ENCODE measurements at places on chromosomes 7 and 10. TPM values are rescaled to one million over a fixed set of nuclear protein-coding genes. Genes with fewer than 3 reads are reported as not detected.

The PLXDC2 gene
- total RNA-seq: 19.4 TPM

The MACROH2A2 gene
- total RNA-seq: 17.6 TPM

The DPYSL4 gene
- total RNA-seq: 23.9 TPM

The ODAD2 gene
- total RNA-seq: 6.5 TPM

DNA sequence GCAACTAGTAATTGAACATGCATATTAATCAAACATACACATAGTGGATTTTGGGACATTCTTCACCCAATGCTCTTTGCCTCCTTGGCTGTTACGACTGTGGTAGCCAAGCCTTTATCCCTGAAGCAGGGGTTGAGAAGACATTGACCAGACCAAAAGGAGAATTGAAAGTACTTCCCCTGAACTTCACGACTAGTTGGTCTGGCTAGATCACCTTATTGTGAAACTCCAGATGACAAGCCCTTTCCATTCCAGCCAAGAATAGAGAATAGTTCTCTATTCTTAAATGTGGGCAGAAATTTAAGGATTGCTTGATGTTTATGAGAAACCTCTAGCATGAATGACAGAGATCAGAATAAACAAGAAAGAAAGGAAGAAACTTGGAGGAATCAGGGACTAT is 97.0 kb downstream of the LRMDA start:
- DNase-seq: no peak

DNA sequence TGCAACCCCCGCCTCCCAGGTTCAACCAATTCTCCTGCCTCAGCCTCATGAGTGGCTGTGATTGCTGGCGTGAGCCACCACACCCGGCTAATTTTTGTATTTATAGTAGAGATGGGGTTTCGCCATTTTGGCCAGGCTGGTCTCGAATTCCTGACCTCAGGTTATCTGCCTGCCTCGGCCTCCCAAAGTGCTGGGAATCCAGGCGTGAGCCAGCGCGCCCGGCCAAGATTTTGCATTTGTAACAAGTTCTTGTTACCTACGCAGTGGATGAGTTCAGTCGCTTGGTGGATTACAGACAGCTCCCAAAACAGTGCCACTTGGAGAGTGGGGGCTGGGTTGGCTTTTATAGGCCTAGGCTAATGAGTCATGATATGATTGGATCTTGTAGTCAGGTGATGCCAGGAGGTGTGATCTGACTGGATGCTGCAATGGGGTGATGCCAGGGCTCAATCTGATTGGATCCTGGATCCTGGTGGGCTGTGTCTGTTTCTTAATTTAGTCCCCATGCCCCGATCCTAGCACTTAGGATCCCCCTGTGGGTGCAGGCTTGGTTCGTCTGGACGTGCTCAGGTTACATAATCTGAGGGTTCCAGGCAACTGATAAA is 20.3 kb downstream of the SBDS start:
- DNase-seq: peak; percentile 48

The NKX1-2 gene
- total RNA-seq: 37.0 TPM

The C10orf67 gene
- total RNA-seq: not detected

DNA sequence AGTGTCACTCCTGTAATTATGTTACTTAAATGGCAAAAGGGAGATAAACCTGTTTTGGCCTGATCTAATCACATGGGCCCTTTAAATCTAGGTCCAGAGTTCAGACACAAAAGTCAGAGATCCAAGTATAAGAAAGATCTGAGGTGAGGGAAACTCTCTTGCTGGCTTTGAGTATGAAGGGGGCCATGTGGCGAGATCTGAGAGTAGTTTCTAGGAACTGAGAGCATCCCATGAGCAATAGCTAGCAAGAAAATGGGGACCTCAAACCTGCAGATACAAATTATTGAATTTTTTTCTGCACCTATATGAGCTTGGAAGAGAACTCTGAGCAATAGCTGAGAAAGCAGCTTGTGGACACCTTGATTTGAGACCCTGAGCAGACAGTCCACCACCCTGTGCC is 27.6 kb downstream of the ANKRD7 start:
- DNase-seq: no peak

GRCh38 chr10:121240556-121240955 is 357.7 kb downstream of the FGFR2 start:
- DNase-seq: no peak

- DNase-seq: no peak
Observed at GRCh38 chr10:34098821-34099567, 716.1 kb downstream of the PARD3 start.

DNA sequence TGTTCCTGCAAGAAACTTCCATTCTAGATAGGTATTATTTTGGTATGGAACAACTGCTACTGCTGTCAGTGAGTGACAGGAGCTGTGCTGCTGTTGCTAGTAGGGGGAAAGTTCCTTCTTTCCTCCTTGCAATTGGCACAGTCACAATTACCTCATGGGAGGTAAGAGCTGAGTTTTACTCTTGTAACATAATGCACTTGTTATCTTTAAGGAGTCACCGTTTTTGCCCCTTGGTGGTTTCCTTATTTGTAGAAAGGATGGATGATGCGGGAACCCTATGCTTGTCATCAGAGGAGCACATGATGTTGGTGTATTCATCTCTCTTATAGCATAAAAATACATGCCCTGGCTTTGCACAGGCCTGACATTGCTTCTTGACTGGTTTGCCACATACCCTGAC is 234.7 kb upstream of the NPY start:
- no peak for DNase-seq

DNA sequence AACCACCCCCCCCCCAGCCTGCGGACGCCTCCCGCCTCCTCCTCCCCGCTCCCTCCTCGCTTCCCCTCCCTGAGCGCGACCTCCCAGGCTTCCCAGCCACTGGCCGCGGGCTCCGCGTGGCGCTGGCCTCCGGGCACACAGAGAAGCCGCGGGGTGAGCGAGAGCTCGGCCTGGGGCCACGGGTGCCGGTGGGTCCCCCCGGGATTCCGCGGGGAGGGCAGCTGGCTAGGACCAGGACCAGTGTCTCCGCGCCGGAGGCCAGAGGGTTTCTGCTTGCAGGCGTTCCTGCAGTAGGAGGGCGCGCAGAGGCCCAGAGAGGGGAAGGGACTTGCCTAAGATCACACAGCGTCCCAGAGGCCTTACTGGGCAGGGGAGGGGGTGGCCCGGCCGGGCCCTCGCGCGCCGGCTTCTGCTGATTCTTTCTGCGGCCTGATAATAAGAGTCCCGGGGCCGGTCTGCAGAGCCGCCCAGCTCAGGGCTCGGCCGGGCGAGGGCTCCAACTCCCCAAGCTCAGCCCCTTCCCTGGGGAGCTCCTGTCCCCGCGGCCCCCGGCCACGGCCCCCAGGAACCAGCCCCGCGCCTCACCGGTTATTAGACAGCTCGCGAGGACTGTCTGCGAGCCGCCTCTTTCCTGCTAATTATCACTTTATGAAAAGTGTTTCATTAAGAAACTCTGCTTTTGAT is 10.1 kb downstream of the UNCX start:
- peak; percentile 63 for DNase-seq

The ARMH3 gene
- 11.1 TPM for total RNA-seq

DNA sequence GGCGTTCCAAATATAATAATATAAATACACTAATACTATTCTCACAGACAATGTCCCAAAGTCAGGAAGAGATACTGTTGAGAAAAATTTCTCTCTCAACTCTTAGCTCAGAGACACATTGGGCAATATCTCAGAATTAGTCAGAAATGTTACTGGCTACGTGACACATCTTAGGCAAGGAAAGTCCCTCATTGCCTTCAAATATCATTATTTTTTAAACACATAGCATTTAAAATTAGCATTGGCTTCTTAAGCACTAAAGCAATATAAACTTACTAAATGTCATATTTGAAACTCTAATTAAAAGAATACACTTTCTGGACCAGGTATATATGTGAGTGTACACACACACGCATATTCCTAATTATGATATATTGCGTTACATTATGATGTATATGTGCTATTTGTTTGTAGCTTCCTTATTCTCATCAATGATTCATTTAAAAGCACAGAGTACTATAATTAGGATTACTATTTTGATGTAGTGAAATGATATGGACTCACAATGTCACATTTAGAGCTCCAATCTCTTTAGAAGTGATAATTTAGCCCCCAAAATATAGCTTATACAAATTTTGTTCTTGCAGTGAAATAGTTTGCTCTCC is 255.8 kb downstream of the TWIST1 start:
- DNase-seq: no peak

DNA sequence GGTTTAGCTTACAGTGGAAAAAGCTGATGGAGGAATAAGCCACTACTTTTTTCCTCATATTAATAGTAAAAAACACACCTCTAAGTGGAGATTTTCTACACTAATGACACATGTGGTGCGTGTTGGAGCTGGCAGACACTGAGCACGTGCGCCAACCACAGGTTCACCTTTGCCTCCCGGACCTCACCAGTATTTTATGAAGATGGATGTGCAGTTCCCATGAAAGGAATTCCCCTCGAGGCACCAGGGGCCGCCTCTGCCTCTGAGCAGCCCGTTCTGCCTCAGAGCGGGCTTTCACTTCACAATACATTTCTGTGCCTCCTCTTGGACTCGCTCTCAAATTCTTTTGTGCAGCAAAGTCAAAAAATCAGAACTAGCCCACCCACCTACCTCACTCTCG is 477.5 kb upstream of the ADARB2 start:
- no peak for DNase-seq

- DNase-seq: no peak
Observed at GRCh38 chr7:131932271-131932670, 375.8 kb upstream of the PODXL start.

DNA sequence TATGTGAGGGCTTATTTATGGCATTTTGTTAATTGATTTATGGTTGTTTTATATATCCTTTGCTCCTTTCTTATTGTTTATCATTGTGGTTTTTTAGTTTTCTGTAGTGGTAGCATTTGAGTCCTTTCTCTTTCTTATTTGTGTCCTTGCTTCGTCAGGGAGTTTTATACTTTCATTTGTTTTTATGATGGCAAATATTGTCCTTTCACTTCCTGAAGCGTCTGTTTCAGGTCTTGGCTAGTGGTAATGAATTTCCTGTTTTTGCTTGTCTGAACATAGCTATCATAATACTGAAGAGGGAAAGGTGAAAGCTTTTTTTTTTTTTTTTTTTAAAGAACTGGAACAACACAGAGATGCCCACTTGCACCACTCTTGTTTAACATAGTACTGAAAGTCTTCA is 228.2 kb downstream of the ATRNL1 start:
- no peak for DNase-seq

The PMS2 gene
- total RNA-seq: 15.6 TPM

GRCh38 chr10:101228153-101228965 is 904 bp downstream of the LBX1 start:
- peak; percentile 62 for DNase-seq

- no peak for DNase-seq
Observed at GRCh38 chr7:44633254-44634186, 27.1 kb downstream of the OGDH start.

The ADAM22 gene
- total RNA-seq: 17.6 TPM

The LRMDA gene
- total RNA-seq: not detected

DNA sequence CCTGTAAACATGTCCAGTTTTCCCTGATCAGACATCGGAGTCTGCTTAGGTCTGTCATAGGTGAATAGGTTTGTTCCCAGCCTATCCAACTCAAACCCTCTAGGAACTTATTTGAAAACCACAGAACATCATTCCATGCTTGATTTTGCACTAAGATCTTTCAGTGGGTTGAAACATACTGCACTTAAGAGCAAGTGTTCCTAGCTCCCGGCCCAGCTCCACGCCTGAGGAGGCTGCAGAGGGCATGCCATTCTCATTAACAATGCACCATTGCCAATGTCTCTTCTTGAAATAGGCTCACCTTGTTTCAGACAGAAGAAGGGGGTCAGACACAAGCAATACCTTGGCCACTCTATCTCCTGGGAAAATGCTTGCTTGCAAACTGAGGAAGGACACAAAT is 78.0 kb upstream of the EGR2 start:
- no peak for DNase-seq

DNA sequence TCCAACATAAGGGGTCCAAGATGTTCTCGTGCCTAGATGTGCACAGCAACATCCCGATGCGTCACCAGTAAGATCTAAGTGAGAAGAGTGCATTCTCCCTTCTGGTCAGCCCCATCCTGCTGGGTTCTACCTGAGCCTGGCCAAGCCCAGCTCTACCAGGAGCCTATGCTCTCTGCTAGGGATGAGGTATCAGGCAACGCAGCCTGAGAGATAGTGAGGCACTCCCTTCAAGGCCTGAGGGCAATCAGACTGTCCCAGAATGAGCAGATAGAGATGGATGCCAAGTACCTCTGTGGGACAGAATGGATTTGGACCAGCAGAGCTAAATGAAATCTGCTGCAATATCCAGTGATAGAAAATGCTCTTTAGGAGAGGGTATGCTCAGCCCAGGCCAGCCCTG is 26.7 kb downstream of the DDC start:
- DNase-seq: no peak

DNA sequence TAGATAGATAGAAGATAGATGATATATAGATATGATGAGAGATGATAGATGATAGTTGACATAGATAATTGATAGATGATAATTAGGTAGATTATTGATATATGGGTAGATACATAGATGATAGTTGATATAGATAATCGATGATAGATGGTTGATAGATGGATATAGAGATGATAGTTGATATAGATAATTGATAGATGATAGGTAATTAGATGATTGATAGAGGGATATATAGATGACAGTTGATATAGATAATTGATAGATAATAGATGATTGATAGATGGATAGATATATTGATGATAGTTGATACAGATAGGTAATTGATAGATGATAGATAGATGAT is 72.3 kb downstream of the PRR15 start:
- no peak for DNase-seq

DNA sequence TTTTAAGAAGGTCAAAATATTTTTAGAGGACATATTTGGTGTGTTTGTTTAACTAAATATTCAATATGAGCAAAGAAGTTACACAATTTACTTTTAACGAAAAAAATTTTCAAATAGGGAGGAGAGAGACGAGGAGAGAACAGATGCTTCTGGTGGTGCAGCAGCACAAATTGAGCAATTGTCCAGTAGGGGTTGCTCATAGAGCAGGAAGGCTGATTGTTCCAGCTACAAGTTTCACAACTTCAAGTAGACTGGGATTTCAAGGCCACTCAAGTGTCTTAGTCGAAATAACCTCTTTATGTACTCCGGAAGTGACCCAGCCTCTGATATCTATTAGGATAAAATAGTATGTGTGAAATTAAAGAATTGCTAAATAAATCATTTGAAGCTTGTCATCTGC is 197.9 kb downstream of the HDAC9 start:
- peak; percentile 68 for DNase-seq

DNA sequence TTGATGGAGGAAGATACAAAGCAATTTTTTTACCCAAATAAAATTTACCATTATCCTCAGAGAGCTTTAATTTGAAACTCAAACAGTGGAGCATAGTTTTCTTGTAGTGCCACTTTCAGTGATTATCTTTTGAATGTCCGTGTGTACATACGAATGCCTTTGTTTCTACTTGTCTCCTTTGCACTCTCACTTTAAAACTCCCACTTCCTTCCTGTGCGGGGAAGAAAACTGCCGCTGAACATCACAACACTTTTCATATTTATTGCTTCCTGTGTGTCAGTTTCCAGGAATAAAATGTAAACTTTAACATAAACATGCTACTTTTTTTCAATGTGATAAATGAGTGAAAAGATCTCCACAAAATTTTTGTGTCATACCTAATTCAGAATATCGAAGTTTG is 102.4 kb downstream of the SEMA3A start:
- no peak for DNase-seq

The KDM7A gene
- total RNA-seq: 10.8 TPM

The GSTO1 gene
- 75.3 TPM for total RNA-seq

The CPA4 gene
- not detected for total RNA-seq

Measured in GM23338 (cell line).